ENCODE measurements at places on chromosomes 13 and 19.

GRCh38 chr13:94431987-94432386 lies 47.5 kb downstream of the DCT start:
- no peak for DNase-seq

GRCh38 chr19:3210347-3211017 lies 14.0 kb upstream of the CELF5 start:
- peak; percentile 48 for DNase-seq

- DNase-seq: no peak
These were observed 642.7 kb upstream of the ARGLU1 start for GRCh38 chr13:107210723-107211030.

DNA sequence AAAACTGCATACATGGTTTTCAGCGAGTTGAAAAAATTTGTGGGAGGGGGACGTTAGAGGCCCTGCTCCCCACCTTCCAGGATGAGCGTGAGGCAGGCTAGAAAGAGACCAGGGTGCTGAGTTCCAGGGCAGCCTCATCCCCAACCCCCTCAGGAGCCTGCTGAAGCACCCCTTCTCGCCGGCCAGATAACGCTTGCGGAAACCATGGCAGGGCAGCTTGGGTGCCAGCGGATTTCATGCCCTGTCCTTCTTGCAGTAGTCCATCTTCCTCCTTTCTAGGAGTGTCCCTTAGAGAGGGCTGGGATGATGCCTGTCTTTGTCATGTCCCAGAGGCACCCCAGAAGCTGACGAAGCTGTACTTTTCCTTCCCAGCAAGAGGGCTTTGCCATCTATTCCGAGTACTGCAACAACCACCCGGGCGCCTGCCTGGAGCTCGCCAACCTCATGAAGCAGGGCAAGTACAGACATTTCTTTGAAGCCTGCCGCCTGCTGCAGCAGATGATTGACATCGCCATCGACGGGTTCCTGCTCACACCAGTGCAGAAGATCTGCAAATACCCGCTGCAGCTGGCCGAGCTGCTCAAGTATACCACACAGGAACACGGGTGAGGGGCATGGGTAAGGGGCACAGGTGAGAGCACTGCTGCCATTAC lies 19.0 kb upstream of the C1QTNF9 start:
- no peak for DNase-seq

DNA sequence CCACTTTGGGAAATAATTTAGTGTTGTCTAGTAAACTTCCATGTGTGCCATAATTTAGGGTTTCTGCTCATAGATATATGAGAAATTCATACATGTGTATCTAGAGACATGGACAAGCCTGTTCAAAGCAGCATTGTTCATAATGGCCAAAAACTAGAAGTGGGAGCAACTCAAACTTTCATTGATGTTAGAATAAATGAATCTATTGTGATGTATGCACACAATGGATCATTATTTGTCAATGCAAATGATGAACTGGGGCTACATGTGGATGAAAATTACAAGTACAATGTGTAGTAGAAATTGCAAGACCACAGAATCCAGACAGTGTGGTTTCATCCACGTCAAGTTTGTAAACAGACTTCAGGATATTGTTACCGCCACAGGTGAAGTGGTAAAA lies 284.7 kb downstream of the SLC7A1 start:
- no peak for DNase-seq

- no peak for DNase-seq
These were observed 524 bp downstream of the RUBCNL start for GRCh38 chr13:46386392-46387063.

- DNase-seq: no peak
These were observed 37.2 kb downstream of the ELF1 start for GRCh38 chr13:40981949-40982348.

DNA sequence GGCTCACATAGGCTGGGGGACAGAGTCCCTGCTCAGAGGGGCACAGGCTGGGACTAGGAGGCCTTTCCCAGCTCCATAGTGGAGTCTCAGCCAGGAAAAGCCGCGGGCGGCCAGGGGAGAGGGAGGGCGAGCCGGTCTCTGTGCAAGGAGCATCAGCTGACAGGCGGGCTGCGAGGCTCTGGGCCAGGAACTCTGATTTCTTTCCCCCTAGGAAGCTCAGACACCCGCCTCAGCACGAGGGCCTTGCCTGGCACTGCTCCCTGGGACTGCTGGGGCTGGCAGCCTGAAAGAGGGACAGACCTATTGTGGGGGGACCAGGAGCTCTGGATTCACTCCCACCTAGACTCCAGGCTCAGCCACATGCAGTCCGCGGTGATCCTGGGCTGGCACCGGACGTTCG lies 2.2 kb upstream of the PLK5 start:
- no peak for DNase-seq

- no peak for DNase-seq
These were observed 402.7 kb downstream of the IRS2 start for GRCh38 chr13:109383683-109384082.

DNA sequence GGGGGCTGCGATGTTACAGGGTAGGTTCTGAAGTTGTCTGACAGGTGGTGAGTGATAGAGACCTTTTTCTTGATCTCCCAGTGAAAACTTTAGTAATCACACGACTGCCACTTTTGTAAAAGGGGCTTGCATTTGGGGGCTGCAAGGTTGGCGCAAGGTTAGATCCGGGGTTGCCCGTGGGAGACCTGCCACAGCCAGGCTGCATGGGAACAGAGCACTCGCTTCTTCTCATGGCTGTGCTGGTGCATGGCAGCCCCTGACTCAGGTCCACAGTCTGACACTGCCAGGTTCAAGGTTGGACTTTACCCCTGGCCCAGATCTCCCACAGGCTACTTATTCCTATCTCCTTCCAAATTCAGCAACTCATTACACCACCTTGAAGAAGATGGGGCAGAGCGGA lies 1190.4 kb downstream of the UQCRFS1 start:
- DNase-seq: no peak

GRCh38 chr19:4647676-4648644 lies 8.6 kb downstream of the TNFAIP8L1 start:
- DNase-seq: no peak

DNA sequence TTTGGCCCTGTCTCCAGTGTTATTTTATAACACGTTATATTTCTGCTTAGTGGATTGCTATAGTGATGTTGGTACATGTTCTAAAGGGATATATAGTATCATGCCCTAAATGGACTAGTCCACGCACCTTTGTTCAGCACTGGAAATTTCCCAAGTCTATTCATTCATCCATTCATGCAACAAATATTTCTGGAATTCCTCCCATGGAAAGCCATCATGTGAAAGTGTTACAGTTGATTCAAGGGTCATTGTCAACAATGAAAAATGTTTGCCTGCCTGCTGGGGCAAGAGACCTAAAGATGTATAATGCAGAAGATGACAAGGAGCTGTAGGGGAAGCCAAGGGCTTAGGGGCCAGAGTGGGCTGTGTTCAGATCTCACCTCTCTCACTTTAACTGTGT lies 10.8 kb upstream of the HSPH1 start:
- no peak for DNase-seq

DNA sequence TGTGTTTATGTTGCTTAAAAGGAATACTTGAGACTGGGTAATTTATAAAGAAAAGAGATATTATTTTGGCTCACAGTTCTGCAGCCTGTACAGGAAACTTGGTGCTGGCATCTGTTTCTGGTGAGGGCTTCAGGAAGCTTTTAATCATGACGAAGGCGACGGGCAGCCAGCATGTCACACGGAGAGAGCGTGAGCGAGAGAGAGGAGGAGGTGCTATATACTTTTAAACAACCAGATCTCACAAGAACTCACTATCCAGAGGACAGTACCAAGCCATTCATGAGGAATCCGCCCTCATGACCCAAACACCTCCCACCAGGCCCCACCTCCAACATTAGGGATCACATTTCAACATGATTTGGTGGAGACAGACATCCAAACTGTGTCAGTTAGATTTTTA lies 163.4 kb upstream of the TSC22D1 start:
- no peak for DNase-seq

DNA sequence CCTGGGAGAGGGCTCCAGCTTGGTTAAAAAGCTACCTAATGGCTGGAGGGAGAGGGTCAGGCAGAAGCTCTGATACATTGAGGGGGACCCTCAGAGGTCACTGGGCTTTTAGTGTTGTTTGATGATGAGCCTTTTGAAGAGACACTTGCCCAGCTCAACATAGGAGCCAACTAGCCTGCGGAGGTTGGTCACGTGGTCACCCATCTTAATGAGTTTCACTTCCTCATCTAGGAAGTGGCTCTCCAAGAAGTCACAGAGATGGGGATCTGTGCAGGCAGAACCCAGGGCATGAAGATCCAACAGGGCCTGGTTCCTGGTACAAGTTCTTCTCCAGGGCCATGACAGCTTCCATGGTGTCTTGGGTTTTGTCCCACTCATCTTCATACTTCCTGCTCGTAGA lies 33.4 kb downstream of the IPO5 start:
- peak; percentile 27 for DNase-seq

GRCh38 chr13:85631801-85632200 lies 167.4 kb downstream of the SLITRK6 start:
- no peak for DNase-seq

DNA sequence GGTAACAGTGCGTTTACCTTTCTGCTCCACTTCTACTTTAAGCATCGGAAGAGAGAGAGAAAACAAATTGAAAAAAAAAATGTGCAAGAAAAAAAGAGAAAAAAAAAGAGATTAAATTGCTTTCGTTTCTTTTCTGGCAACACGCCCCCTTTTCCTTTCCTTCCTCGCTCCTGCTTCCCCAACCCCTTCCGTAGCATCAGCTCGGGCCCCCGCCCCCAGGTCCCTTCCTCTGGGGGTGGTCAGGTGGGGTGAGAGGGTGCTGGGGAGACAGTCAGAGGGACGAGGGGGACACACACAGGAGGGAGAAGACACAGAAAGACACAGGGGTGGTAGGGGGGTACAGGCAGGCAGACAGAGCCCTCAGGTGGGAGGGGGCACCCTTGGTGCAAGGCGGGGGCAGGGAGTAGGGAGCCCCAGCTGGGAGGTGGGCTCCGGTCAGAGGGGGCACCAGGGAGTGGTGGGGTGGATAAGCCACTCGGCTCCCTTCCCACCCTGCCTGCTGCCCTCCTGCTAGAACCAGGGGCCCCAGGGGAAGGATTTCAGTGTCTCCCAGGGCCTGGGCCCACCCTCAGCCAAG lies 30.7 kb upstream of the ASF1B start:
- DNase-seq: no peak

GRCh38 chr19:32387701-32388392 lies 17.7 kb upstream of the DPY19L3 start:
- no peak for DNase-seq

DNA sequence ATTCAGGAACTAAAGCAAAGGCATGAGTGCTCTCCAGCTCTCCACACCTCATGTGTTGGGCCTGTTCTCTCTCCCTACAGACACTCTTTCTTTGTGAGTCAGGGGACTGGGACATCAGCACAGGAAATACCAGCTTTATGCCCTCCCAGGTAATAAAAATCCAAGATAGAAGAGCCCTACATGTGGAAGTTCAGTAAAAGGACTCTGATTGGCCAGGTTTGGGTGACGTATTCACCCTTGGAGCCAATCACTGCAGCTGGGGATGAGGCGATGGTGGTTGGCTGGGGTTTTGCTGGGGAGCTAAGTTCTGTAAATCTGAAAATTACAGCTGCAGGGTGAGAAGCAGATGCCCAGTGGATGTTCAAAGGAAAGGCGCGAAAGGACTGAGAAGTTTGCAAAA lies 32.5 kb downstream of the CCDC70 start:
- no peak for DNase-seq

GRCh38 chr13:71759651-71760511 lies 107.1 kb downstream of the DACH1 start:
- no peak for DNase-seq

DNA sequence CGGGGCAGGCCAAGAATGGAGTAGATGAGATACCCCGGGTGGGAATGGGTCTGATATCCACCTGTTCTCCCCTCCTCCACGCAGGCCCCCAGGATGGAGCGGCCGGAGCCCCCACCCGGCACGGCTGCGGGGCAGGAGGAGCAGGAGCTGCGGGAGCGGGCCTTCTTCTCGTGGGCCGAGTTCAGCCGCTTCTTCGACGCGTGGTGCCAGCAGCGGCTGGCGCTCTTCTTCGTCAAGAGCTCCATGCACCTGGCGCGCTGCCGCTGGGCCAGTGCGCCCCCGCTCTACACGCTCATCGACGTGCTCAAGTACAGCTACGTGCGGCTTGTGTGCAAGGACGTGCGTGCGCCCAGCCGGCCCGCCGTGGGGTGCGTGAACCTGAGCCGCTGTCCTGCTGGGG lies 1.2 kb downstream of the ZSWIM9 start:
- DNase-seq: no peak

- DNase-seq: no peak
These were observed 28.3 kb downstream of the CYP2B6 start for GRCh38 chr19:41019346-41019745.

DNA sequence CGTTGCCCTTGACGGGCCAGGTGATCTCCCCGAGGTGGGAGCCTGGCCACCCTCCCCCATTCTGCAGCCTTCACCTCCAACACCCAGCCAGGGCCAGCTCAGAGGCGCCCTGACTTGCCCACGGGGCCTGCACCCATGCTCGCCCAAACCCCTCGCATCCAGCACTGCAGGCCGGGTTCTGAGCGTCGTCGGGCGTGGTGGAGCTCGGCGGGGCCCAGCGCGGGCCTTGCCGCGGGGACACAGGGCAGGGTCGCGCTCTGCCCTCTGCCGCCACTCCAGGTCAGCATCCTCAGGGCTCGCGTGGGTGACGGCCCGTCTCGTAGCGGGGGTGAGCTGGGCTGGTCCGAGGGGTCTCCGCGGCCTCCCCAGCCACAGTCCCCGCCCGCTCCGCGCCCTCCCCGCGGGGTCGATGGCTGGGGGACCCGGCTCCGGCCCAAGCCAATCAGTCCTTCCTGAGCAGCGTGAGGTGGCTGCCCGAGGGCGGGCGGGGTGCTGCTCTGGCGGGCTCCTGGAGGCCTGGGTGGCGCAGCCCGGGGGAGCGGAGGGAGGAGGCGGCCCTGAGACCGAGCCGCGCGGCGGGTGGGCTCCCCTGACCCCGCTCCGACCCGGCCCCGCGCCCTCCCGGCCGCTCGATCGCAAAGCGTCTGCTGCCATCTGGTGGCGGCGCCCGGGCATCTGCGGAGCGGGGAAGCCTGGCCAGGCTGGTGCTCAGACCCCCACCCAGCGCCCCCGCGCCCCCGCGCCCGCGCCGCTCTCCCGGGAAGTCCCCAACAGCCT lies 61.4 kb downstream of the CCNE1 start:
- peak; percentile 39 for DNase-seq

DNA sequence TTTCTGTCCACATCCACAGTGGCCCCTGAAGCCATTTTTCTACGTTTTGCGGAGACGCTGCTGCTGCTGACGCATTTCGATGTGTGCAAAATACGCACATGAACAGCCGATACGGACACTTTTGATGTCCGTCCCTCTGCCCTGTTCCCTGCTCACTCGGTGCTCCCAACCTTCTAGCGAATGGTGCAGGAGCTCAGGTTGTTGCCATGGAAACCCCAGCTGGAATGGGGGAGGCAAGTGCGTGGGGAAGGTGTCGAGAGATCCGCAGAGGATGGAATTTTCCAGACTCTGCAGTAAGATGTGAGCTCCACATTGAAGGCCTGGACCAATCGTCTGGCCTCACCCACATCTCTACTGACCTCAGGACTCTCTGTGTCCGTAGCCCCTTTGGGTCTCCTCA lies 109.2 kb upstream of the USP29 start:
- DNase-seq: no peak

GRCh38 chr19:16005925-16006324 lies 57.1 kb downstream of the OR10H4 start:
- no peak for DNase-seq

GRCh38 chr19:6587093-6587820 lies 3.7 kb downstream of the CD70 start:
- peak; percentile 41 for DNase-seq

All from stimulated activated naive B cell treated with anti-CD40 and anti-IgM and Interleukin-4, amounts not matched to agents 10 μg/mL and 1 μg/mL and 100 μg/mL, for 72 hours (primary cell).